Large intestine (tissue), 12 donors: ENCODE measurements at places on chromosomes 13 and 19. TPM values are rescaled to one million over a fixed set of nuclear protein-coding genes. Genes with fewer than 3 reads are reported as not detected.

Gene DOCK9
- polyA plus RNA-seq, result 103 TPM

Gene ZNF681
- polyA plus RNA-seq, result 5.1 TPM

Gene ELSPBP1
- polyA plus RNA-seq, result 0.07 TPM

Gene TNFRSF19
- 6.8 TPM for polyA plus RNA-seq

Gene DGKH
- 6.9 TPM for polyA plus RNA-seq

Gene HIF3A
- polyA plus RNA-seq, result 165 TPM

Gene METTL21C
- polyA plus RNA-seq, result 0.06 TPM

Gene OR7D2
- 0.03 TPM for polyA plus RNA-seq

Gene PLIN5
- polyA plus RNA-seq, result 2.0 TPM

Gene SMIM24
- polyA plus RNA-seq, result 625 TPM

Gene ZNF112
- polyA plus RNA-seq, result 9.2 TPM

Gene SPACA6
- polyA plus RNA-seq, result 10.9 TPM

Gene CEACAM3
- 0.36 TPM for polyA plus RNA-seq

Gene KLK12
- polyA plus RNA-seq, result 2.4 TPM

Gene LMO7
- 149 TPM for polyA plus RNA-seq

Gene CEACAM20
- polyA plus RNA-seq, result 2.6 TPM

Gene AP1M2
- 69.2 TPM for polyA plus RNA-seq

Gene ZNF208
- 0.87 TPM for polyA plus RNA-seq

Gene RBM42
- 56.9 TPM for polyA plus RNA-seq

Gene GEMIN7
- 23.5 TPM for polyA plus RNA-seq

Gene MTIF3
- 77.3 TPM for polyA plus RNA-seq

Gene FAM32A
- 90.1 TPM for polyA plus RNA-seq

Gene LGALS14
- polyA plus RNA-seq, result not detected

Gene KCNK6
- 4.7 TPM for polyA plus RNA-seq

Gene EFNB2
- polyA plus RNA-seq, result 28.8 TPM

Gene F10
- 125 TPM for polyA plus RNA-seq
